ENCODE measurements at places on chromosomes 3 and 15. TPM values are rescaled to one million over a fixed set of nuclear protein-coding genes. Genes with fewer than 3 reads are reported as not detected.

DNA sequence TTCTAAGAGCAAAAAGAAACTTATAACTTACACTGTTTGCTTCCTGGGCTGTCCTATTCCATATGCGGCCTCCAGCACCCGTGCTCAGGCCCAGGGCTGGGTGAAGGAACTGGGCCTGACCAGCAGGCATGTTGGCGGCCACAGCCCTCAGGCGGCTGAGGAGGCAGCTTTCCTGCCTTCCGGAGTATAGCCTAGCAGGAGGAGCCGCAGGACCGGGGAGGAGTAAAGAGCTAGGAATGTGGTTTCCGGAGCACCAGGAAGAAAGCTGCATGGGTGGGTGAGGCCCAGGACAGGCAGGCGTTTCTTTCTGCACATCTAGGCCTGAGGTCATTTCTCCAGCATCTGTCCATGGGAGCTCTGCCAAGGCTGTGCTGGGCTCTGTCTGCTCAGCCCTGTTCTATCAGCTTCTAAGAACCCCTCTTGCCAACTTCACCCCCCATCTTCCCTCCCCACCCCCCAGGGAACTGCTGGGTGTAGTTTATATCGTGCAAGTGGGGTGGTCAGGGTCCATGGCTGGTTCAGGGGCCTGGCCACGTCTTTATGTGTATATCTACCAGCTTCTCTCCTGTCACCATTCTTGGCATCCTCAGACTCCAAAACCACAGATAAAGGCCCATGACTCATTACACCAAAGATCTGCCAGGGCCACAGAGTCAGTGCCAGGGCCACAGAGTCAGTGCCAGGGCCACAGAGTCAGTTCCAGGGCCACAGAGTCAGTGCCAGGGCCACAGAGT, 7.8 kb upstream of the KIF7 start:
- DNase-seq: no peak

GRCh38 chr3:55588146-55588765, 101.2 kb upstream of the WNT5A start:
- no peak for DNase-seq

DNA sequence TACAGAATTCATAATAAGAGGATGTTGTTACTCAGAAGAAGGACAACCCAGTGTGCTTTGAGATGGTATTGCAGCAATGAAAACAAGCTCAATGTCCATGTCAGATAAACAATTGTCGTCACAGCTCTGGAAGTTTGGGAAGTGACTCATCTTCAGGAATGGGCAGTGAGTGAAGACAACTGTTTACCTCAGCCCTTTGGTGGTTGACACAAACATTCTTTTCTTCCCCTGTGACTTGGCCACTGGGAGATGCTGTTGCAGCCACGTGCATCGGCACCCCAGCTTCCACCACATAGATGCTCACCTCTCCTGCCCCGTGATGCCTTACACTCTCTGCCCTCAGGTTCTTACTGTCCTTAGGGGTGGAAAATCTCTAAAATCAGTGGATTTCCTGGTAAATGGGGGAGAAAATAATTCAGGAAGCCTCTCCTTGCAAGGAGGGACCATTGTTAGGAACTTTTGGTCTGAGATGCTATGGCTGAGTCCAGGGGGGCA, 114.1 kb upstream of the GALNT15 start:
- no peak for DNase-seq

- DNase-seq: no peak
Measured at GRCh38 chr15:68405378-68406250, 26.3 kb downstream of the ITGA11 start.

DNA sequence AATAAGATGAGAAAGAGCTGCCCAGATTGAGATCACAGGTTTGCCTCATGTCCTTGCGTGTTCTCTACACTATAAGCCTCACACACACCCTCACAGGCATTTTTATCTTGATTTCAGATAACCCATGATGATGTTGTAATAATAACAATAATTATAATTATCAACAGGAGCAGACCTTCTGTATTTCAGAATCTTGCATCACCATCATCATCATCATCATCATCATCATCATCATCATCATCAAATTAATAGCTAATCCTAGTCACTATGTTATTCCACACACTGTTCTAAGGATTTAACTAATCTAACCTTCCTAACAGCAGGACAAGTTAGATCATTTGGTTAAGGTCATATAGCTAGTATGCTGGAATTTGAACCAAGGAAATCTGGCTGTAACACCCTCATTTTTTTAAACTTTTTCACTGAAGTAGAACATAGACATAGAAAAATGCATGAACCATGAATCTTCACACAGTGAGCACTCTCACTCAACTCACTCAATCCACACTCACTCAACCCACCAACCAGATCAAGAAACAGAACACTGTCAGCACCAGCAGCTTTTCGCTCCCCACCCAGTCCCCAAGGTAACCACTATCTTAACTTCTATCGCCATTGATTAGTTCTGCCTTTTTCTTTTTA, 1.8 kb upstream of the SH2D7 start:
- no peak for DNase-seq

The THSD4 gene
- not detected for total RNA-seq

The TIMMDC1 gene
- total RNA-seq: 72.9 TPM

The SPATA12 gene
- not detected for total RNA-seq

The SI gene
- total RNA-seq: not detected

Measured in naive thymus-derived CD8-positive, alpha-beta T cell (primary cell).